ENCODE measurements at places on chromosomes 12 and 14.

DNA sequence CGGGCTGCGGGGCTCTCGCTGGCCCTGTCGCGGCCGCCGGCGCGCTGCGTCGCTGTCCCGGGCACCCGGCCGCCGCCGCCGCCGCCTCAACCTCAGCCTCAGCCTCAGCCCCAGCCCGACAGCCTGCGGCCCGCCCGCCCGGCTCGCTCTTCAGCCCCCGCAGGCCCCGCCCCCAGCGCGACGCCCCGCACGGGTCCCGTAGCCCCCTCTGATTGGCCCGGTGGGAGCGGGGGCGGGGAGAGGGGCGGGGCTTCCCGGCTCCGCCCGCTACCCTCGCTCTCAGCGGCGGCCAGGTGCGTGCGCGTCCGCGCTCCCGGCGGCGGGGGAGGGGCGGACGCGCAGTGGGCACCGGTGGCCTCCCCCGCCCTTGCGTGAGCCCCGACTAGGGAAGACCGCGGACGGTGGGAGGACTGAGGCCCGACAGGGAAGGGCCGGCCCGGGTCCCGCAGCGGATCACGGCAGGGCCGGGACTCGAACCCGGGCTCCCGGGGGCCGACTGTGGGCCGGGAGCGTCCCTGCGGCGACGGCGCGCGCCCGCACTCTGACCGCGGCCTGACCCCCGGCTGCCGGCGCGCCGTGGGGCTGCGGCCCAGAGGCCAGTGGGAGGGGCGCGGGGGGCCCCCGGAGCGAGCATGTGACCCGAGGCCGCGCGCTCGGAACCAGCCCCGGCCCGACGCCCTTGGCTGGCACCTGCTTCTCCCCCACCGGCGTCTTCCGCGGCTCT, at the start of gene PPP1R13B:
Gene PPP1R13B (minus strand): TSS at position 125 of the 724 bp plus-strand sequence. CDS start 268 bp downstream, outside the sequence.
- DNase-seq = peak; percentile 43

GRCh38 chr14:63483315-63483714, 59.9 kb downstream of the PPP2R5E start:
- DNase-seq = no peak

DNA sequence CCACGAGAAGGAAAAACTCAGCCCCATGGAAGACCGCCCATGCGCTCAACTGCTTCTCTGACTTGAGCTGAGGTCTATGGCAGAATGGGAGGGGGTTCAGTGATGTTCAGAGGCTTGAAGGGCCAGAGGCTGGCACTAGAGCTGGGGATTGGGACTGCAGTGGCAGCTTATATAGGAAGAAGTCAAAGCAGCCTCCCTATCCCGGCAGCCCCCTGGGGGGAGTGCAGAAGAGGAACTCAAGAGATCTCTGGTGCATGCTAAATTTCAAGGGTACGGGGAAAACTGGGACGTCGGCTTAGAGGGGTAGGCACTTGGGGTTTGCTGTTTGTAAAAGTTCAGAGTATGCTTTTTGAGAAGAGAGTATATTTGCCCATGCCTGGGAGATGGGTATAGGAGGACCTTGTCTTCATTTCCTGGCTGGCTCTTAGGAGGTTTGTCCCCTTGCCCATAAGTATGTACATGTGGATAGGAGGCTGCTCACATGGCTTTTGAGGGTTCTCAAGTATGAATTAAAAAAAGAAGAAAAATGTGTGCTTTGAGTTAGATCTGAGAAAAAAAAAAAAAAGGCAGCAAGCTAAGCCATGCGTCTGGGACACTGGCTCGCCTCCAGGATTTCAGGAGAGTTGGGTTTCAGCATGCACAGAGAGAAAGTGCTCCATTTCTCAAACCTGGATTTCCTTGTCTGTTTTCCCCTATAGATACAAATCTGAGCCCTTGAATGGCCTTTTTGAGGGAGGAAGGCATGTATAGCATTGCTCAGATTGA, 3.2 kb upstream of the MEG3 start:
- no peak for DNase-seq

- DNase-seq = no peak
These were observed 91.9 kb downstream of the FRMD6 start for GRCh38 chr14:51743588-51744000.

- no peak for DNase-seq
These were observed 32.2 kb upstream of the SERPINA6 start for GRCh38 chr14:94355191-94355794.

GRCh38 chr12:104439137-104439536, 17.6 kb upstream of the CHST11 start:
- no peak for DNase-seq

GRCh38 chr12:102504871-102505270, 24.5 kb upstream of the IGF1 start:
- no peak for DNase-seq

DNA sequence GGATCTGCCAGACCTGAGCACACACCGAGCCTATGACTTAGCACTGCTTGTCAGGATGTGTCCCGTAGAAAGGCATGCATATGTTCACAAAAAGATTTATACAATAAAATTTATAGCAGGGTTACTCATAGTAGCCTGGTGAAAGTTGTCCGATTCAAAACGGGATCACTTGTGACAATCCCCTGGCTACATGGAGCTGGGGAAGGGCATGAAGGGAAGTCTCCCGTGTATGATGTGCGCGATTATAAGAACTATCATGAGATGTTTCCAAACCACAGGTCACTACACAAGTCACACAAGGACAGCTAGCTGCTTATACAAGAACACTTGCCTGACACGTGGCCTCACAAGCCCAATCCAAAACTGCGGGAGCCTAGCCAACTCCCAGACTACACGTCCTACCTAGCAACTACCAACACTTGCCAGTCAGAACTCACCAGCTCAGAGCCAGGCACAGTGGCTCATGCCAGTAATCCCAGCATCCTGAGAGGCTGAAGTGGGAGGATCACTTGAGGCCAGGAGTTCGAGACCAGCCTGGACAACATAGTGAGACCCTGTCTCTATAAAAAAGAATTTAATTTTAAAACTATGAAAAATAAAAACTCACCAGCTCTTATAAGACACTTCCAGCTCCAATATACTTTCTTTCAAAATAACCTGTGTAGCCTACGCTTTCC, 7.5 kb upstream of the CDCA4 start:
- DNase-seq = peak; percentile 95

GRCh38 chr12:106118-106591, 39.6 kb downstream of the IQSEC3 start:
- no peak for DNase-seq

DNA sequence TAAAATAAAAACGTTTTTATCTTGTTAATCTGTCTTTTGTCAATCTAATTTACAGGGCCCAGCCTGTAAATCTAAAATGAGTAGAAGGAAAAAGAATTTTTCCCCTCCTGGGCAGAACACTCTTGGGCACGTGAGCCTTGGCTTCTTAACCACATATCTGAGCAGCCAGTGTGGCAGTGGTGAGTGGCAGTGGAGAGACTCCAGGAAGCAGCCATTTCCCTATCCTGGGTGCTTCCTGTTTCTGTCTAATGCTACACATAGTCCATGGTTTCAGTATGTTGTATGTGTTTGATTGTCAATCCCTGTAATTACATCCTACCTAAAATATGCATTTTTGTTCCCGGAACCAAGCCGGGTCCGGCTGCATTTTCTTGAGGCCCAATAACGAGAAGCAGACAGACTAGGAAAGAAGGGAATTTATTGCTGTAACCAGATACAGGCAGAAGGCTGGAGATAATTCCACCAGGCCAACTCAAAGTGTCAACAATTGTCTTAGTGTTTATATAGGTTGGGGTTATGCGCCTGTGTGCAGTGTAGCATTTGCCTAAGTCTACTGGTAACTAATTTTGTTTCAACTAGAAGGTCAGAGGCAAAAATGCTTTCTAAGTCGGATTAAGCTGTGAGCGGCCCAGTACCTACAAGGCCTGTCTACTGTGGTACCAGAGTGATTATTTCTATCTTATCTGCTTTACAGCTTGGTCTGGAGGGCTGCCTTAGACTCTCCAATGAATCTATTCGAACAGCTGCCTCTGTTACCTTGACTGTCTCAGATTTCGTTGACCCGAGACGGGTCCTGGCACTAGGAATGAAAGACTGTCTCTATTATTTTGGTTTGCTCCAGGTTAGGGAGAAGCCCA, 82.4 kb upstream of the RESF1 start:
- no peak for DNase-seq

DNA sequence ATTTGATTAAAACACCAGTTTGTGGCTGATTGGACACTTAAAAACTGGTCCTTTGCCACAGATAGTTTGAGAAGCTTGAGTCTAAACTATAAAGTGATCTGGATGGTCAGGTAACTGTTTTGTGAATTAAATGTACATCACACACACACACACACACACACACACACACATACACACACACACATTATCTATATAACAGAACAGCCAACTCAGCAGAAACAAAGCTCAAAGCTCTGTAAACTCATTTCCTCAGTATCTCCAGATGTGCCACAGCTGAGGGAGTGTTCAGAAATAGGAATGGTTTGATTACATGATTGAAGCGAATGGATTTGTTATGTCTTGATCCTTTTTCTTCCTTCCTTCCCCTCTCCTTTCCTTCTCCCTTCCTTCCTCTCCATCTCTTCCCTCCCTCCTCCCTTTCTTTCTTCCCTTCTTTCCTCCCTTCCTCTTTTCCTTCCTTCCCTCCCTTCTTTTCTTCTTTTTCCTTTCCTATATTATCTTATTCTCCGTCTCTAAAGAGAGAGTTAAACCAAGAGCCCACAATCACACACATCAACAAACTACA, 100.3 kb downstream of the LLPH start:
- DNase-seq = no peak

DNA sequence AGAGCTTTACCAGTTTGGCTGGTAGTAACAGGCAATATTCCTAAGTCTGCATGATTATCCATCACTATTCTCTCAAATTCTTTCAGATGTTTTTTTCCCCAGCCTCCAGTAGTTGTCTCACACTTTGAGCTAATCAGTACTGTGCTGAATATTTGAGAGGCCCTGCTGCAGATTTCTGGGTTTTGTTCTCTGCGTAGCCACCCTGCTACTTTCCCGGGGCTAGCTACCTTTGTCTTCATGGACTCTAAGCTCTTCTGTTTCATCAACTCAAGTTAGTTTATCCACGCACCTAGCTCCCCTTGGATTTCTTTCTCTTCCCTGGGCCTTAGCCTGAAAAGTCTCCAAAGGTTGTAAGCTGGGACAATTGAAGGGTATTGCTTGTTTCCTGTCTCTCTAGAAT, 73.0 kb downstream of the FUT8 start:
- DNase-seq = no peak

GRCh38 chr14:80681651-80682050, 259.9 kb downstream of the CEP128 start:
- DNase-seq = no peak

DNA sequence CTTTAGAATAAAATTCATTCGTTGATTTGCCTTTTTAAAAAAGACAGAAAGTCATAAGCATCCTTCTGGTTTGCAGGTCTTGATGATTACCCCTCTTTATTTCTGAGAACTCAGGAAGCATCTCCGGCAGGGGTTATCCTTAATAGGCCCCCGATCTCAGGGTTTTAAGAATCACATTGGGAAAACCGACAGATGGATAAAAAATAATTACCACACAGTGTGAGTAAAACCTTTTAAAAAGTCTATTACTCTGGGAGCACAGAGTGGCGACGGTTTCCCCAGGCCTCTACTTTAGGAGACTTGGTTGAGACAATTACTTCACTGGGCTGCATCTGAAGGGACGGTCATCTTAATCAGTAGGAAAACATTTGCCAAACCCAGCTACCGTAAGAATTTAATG, 56.5 kb downstream of the KCNMB4 start:
- no peak for DNase-seq

GRCh38 chr12:113392520-113392919, 11.2 kb downstream of the SDS start:
- no peak for DNase-seq

- DNase-seq = no peak
These were observed 30.3 kb upstream of the ESR2 start for GRCh38 chr14:64324461-64324860.

- no peak for DNase-seq
These were observed 31.7 kb downstream of the ANO4 start for GRCh38 chr12:100826323-100826722.

GRCh38 chr14:23568600-23569331, 1.2 kb upstream of the AP1G2 start:
- no peak for DNase-seq

DNA sequence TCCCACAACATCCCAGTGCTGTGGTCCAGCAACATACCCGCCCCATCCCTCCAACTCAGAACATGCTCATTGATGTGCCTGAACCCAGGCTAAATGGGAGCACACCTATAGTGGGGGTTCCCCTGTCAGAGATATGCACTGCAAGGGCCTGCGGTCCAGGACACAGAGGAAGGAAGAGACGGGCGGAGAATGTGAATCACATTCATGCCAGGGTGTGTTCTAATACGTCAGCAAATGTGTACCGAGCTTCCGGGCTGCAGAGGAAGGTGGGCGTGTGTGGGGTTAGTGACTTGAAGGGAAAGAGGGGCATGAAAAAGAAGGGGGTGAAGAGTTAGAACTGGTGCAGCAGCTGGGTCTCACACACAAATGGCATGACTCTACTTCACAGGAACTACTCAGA, 83.7 kb downstream of the DPF3 start:
- no peak for DNase-seq

DNA sequence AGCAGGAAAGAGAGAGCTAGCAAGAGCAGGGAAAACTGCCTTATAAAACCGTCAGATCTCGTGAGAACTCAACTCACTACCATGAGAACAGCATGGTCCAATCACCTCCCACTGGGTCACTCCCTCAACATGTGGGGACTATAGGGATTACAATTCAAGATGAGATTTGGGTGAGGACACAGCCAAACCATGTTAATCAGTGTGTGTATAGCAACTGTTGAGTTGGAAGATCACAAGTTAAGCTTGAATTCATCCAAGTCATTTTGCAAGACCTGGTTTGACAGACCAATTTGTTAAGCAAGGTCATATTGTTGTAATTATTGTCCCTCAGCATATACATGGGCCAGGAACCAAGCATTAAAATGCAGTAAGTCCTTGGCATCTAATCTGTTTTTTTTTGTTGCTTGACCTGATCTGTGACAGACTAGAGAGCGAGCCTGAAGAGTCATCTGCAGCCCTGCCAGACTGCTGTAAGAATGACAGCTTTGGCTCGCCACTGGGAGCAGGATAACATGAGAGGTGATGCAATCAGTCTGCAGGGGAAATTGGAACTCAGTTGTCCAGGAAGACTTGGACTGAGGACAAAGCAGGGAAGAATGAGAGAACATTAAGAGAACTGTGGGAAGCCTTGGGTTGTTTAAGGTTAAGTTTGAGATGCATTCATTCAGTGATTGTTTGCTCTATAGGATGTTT, 297.6 kb upstream of the SEL1L start:
- no peak for DNase-seq

DNA sequence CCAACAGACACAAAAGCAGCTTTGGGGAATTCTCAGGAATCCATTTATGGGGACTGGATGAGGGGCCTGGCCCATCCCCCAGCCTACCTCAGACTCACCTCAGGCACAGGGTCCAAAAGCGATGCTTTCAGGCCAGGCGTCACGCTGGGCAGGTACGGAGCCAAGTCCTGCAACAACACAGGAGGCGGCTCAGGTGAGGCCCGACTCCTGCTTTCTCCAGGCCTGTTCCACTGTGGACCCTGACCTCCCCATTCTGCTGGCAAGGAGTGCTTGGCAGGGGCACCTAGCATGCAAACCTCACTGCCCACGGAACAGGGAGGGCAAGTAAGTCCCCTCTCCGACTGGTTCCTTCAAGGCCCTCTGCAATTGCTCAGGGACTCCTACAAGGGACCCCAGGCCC, 28.6 kb upstream of the RAB35 start:
- DNase-seq = no peak

Measured in epithelial cell of prostate (primary cell).